ENCODE measurements at places on chromosomes 3 and 15.
A peak's percentile ranks its signal among the peaks of the same experiment; 100 is the strongest.

DNA sequence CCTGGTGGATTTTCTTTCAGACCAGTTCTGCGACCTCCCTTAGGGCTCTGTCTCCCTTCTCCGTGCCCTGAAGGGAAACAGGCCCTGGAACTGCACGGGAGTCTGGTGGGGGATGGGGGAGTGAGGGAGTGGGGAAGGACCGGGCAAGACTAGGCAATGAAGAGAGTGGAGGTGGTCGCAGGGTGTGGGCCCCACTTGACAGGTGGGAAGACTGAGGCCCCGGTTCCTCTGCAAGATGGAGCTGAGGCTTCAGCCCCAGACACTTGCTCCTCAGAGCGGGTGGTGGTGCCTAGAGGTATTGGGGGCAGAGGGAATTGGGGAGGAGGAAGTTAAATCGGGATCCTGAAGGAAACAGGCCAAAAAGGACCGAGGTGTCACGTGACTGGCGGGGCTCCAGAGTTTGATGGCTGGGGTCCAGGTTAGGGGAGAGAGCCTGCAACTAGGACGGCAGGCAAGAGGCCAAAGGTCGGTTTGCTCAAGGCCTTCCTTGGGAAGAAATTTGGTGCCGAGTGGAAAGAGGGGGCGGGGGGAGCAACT, 597 bp upstream of the CAMK1 start:
- DNase-seq, result no peak

- DNase-seq, result no peak
These were observed 4.0 kb upstream of the KLF15 start for GRCh38 chr3:126361211-126361610.

DNA sequence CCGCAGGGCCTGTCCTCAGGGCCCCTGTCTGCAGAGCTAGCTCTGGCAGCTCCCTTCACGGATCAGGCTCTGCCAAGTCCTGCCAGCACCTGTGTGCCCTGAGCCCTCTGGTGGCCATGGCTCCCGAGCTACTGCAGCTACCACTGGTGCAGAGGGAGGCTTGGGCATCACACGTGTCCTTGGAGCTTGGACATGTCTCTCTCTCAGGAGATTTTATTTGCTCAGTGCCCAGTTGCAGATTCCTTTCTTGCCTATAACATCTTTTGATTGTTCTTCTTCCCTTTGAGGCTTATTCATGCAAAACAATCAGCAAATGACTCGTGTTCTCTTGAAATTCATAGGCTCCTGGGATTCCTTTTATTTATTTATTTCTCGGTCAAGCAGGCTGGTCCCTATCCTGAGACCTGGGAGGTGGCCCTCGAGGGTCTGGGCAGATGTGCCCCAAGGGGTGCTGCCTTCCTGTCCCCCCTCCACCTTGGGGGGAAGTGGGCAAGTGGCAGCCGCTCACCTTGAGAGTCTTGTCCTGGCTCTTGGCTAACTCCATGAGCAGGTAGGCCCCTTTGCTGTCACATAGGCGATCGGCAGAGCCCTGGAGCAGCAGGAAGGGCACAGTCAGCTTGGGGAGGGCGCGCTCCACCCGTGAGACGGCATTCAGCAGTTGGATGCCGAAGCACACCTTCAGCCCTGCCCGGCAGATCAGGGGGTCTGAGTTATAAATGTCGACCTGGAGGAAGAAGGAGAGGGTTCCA, 21.9 kb downstream of the ABTB1 start:
- DNase-seq, result no peak

DNA sequence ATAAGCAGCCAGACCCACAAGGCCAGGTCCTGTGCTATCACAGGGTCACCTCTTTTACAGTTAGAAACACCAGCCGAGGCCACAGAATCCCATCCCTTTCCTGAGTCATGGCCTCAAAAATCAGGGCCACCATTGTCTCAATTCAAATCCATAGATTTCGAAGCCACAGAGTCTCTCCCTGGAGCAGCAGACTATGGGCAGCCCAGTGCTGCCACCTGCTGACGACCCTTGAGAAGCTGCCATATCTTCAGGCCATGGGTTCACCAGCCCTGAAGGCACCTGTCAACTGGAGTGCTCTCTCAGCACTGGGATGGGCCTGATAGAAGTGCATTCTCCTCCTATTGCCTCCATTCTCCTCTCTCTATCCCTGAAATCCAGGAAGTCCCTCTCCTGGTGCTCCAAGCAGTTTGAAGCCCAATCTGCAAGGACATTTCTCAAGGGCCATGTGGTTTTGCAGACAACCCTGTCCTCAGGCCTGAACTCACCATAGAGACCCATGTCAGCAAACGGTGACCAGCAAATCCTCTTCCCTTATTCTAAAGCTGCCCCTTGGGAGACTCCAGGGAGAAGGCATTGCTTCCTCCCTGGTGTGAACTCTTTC, 39.6 kb downstream of the TGM4 start:
- DNase-seq, result peak; percentile 26

Measured in stimulated activated CD8-positive, alpha-beta memory T cell treated with anti-CD3 and anti-CD28 coated beads, Interleukin-12 subunit alpha, Interleukin-12 subunit beta, amount 100 ng/mL, for 4 hours (primary cell).